ENCODE measurements at places on chromosomes 2 and 18. TPM values are rescaled to one million over a fixed set of nuclear protein-coding genes. Genes with fewer than 3 reads are reported as not detected.

Gene ANKRD30BL
- total RNA-seq, result not detected

Gene MC4R
- total RNA-seq, result not detected

Gene SCYGR8
- not detected for total RNA-seq

Gene PJVK
- total RNA-seq, result 6.1 TPM

Gene MC5R
- not detected for total RNA-seq

Gene CCDC148
- 2.5 TPM for total RNA-seq

Gene RNF152
- 16.7 TPM for total RNA-seq

Gene TMEM169
- total RNA-seq, result 0.60 TPM

Gene CCBE1
- 0.30 TPM for total RNA-seq

GRCh38 chr2:235506291-235506996, 12.6 kb downstream of the AGAP1 start:
- no peak for DNase-seq

DNA sequence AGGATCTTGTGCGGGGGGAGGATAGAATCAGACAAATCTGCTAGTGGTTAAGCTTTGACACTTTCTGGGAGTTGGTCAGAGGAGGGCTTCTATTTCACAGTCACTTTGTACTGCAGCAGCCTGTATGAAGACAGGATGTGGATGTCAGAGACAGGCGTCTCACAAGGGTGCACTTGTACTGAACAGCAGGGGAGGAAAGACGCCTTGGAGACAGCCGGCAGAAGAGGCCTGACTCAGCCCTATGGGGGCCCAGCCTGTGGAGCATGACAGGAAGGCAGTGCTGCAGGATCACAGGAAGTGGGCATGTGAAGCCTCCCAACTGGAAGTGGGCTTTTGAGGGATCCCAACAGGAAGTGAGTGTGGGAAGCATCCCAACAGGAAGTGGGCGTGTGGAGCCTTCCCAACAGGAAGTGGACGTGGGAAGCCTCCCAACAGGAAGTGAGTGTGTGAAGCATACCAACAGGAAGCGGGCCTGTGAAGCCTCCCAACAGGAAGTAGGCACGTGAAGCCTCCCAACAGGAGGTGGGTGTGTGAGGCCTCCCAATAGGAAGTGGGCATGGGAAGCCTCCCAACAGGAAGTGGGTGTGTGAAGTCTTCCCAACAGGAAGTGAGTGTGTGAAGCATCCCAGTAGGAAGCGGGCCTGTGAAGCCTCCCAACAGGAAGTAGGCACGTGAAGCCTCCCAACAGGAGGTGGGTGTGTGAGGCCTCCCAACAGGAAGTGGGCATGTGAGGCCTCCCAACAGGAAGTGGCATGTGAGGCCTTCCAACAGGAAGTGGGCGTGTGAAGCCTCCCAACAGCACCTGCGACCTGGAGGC, 212.3 kb downstream of the SNTG2 start:
- no peak for DNase-seq

- DNase-seq, result no peak
Measured at GRCh38 chr2:85179541-85179940, 46.3 kb downstream of the TCF7L1 start.

DNA sequence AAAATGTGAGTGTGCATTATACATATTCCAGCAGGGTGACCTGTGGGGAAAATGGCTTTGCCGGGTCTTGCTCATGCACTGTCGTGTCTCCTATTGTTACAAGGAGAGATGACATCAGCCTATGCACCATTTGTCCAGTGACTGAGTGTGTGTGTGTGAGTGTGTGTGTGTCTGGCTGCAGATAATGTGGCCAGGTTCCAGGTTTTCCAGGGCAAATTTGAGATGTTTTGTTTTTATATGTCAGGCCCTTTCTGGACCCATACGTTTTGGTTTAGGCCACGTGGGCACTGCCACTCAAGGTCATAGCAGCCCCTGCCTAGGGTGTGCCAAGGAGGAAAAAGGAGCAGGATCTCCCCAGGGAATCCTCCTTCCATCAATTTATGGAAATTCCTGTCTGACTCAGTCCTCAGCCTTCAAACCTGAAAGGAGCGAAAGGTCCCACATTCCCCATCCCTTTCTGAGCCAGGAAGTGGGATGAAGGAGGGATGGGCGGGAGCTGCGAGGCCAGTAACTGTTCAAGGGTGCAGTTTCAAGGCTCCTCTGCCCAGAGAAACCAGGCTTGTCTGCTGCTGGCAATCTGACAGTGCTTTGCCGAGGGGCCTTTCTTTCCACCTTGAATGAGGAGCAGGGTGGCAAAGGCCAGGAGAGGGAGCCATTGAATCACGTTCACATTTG, 93.0 kb upstream of the SMAD2 start:
- DNase-seq, result peak; percentile 57

- no peak for DNase-seq
Measured at GRCh38 chr2:17621781-17622180, 81.3 kb downstream of the VSNL1 start.

DNA sequence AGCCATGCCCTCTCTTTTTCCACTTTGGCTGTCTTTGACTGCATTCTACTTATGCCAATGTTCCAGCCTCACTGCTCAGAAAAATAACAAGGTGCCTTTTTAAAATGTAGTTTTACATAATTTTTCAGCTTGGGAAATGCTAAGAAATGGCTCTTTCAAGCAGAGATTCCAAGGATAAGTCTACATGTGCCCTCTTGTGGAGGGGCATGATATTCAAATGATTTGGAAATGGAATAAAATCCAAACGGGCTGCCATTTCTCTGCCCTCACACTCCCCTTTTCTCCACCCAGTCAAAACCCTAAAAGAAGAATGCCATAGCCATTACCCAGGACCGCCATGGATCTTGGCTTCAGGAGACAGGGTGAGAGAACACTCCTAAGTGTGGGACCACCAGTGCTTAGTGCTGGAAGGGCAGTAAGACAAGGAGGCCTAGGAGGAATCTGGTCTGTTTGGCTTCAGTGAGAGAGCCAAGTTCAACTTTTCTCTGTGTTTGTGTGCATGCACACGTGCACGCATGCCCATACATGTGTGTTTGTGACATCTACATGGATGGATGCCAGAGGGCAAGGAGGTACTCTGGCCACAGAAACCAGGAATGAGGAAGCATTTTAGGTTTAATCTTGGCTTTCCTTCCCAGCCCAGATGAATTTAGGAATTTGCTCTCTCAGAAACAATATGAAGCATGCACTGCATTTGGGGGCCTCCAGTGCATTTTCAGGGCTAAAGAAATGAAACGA, 174.0 kb upstream of the SLC14A2 start:
- no peak for DNase-seq

- no peak for DNase-seq
Measured at GRCh38 chr2:122960759-122961641, 1064.1 kb upstream of the CNTNAP5 start.

DNA sequence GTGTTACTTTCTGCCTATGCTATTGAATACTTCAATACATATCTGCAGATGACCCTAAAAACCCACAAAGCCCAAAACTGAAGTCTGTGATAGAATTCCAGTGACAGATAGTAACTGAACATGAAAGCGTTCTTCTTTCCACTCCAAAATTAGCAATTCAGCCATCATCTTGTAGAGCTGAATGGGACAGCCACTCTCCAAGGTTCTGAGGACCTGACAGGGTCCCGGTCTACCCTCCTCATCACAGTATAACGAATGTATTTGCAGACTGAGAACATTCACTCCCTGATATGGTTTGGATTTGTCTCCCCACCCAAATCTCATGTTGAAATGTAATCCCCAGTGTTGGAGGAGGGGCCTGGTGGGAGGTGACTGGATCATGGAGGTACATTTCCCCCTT, 189.5 kb downstream of the MTCL1 start:
- DNase-seq, result no peak

DNA sequence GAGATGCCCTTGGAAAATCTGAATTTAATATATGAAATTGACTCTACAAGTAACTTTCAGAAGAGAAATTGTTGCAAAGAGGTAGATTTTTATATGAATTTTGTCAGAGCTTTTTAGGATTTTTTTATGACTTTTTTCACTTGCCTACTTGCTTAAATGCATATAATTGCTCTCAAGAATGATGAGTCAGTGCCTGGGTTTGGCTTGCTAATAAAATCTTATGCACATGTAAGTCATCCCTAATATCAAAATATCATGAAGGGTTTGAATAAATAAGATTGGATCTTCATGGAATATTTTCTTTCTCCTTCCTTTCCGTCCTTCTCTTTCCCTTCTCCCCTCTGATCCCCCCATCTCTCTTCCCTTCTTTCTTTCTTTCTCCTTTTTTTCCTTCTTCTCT, 354.1 kb downstream of the TXNL1 start:
- DNase-seq, result no peak

- DNase-seq, result no peak
Measured at GRCh38 chr2:134436706-134437105, 182.8 kb downstream of the MGAT5 start.

GRCh38 chr18:62506495-62507143, 16.2 kb upstream of the ZCCHC2 start:
- DNase-seq, result no peak

- DNase-seq, result no peak
Measured at GRCh38 chr18:53605198-53605597, 619.3 kb downstream of the MBD2 start.

DNA sequence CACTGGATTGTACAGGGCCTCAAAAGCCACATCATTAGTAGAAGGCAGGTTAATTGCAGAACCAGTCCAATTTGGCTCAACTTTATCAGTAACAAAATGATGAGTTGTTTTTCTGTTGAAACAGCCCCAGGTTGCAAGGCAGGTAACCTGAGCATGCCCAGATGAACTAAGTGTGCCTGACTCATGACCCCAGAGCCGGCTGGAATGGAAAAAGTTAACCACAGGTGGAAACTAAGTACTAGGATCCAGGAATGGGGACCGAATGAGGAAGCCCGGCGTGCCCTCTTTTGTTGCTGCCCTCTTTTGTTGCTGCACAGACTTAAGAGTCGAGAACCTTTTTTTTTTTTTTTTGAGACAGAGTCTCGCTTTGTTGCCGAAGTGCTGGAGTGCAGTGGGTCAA, 79.5 kb upstream of the YWHAQ start:
- DNase-seq, result no peak

GRCh38 chr2:17813010-17813741, 3.1 kb upstream of the MSGN1 start:
- no peak for DNase-seq

DNA sequence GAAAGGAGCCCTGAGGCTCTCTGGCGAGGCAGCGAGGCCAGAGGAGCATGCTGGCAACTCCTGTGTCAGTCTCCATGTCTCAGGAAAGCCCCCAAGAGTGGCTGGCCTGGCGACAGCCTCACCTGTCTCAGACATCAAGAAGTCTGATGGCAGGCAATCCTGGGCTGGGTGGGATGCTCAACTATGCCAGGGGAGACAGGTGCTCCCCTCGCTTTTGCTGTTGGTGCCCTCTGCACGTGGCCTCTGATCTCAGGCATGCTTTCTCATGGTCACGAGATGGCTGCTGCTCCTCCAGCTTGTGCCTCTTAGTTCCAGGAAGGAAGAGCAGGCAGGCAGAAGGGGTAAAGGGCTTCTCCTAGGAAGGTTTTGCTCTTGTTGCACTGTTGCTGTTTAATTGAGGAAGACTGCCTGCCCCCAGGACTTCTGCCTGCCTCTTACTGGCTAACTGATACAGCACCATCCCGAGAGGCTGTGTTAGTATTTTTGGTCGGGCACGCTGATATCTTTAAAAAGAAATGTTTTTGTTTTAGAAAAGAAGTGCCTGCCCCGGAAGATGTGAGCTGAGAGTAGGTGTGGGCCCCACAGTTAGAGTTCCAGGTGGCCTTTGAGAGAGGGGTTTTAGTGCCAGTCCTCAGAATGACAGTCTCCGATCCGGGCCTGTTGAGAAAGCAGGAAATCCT, 344.8 kb upstream of the HS6ST1 start:
- no peak for DNase-seq

DNA sequence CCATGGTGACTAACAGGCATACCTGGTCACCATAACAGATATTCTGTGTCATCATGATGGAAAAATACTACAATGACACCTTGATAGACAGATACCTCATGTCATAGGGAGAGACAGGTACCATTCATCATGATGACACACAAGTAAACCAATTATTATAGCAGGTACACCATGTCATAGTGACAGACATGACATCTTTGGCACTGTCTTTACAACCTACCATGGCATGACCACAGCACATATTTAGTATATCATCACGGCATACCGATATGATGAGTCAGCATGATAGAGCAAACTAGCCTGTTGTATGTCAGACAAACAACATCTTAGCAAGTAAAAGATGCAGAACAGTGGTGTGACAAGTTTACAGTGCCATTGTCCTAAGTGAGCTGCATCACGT, 101.3 kb upstream of the KLHL29 start:
- DNase-seq, result no peak

DNA sequence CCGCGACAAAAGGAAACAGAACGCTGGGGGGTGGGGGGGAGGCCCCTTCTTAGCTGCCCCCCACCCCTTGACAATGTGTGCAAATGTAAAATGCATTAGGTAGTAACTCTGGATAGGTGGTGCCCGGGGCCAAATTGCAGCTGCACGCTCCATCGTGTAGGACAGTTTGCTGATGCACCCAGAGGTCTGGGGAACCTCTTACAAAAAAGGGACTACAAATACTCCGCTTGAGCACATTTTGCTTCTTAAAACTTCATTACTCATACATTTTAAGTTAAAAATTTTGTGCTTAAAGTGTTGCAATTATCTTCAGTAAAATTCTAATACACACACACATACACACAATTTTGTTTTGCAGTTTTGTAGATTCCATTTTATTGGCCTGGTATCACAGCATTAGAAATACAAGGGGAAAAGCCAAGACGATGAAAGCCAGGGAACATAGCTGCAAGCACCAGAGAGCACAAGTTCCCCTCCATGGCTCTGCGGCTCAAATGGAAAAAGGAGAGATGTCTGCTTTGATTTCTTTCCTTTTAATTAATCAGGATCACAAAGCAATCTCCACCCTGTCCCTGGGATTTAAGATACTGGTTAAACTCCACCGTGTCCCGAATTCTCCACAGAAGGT, 582.1 kb downstream of the ZEB2 start:
- DNase-seq, result no peak

DNA sequence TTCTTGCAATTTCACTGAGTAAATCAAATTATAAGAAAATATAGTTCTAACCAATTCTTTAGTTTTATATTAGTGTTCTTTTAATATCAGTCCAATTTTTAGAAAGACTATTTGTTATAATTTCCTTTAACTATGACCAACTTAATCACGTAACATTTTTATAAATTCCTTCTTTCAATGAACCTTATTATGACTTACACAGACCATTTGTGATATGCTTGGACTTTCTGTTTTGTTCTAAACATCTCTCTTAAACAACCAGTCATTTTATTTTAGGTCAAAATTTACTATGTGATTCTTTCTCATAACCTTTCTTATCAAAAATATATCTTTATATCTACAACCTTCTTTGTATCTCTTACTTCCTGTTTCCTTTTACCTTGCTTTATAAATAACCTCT, 39.5 kb upstream of the DYNAP start:
- no peak for DNase-seq

DNA sequence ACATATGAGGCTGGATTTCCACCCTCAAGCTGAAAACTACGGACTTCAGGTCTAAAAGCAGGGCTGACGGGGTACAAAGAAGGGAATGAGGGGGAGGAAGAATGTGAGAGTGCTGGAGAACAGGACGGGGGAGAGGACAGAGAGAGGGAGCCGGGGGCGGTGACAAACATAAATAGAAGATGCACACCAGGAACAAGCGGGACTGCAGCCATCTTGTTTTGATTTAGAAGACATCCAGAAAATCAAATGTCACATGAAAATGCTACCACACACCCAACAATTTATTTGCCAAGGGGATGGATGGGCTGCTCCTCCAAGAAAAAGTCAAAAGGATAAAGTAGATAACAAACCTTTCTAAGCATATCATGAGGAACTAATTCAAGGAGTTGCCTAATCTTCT, 59.2 kb upstream of the FHL2 start:
- no peak for DNase-seq

Data from tibial nerve (tissue), 4 donors.